Activated naive CD4-positive, alpha-beta T cell treated with anti-CD3 and anti-CD28 coated beads, Interleukin-2, amount 10 ng/mL, durations not matched to agents 7 days and 5 days (primary cell): ENCODE measurements at places on chromosomes 2 and 18.

- DNase-seq, result no peak
Observed at GRCh38 chr2:210299866-210300373, 15.1 kb downstream of the MYL1 start.

GRCh38 chr2:201975434-201975833 lies 58.2 kb upstream of the FZD7 start:
- no peak for DNase-seq

DNA sequence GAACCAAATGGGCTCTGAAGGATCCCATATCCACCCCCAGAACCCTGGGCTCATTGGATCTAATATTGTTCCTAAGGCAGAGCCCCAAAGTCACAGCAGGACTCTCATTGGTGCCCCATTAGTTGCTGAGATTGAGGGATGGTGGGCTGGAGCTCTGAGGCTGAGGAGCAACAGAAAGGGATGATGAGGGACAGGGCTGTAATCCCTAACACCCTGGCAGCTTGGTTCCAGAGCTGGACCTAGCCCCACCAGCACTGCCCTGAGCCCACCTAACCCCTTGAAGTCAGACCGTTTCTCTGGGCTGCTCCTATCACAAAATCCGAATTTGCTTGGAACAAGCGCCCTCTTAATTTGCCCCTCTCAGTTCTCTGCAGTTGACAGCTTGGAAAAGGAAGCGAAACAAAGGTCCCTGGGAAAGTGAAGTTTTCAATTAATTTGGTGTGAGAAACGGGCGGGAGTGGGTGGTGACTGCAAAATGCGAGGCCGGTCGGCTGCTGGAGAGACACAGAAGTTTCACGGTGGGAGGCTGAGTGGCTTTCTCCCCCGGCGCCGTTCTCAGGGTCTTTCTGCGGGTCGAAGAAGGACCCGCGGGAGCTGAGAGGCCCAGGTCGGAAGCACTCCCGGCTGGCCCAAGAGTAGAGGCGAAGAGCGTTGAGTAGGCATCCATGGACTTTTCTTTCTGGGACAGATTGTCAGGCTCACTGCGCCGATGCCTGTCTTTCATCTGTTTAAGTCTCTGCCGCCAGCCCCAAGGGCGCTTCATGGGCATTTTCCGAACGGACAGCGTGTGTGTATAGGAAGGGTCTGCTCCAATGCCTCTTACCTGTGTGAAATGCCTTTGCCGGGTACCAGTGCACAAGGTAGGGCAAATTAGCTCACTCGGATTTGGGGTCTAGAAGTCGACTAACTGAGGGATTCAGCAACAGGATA lies 927 bp upstream of the HOXD13 start:
- DNase-seq, result no peak

- peak; percentile 24 for DNase-seq
Observed at GRCh38 chr2:222656526-222657446, 894 bp upstream of the FARSB start.

DNA sequence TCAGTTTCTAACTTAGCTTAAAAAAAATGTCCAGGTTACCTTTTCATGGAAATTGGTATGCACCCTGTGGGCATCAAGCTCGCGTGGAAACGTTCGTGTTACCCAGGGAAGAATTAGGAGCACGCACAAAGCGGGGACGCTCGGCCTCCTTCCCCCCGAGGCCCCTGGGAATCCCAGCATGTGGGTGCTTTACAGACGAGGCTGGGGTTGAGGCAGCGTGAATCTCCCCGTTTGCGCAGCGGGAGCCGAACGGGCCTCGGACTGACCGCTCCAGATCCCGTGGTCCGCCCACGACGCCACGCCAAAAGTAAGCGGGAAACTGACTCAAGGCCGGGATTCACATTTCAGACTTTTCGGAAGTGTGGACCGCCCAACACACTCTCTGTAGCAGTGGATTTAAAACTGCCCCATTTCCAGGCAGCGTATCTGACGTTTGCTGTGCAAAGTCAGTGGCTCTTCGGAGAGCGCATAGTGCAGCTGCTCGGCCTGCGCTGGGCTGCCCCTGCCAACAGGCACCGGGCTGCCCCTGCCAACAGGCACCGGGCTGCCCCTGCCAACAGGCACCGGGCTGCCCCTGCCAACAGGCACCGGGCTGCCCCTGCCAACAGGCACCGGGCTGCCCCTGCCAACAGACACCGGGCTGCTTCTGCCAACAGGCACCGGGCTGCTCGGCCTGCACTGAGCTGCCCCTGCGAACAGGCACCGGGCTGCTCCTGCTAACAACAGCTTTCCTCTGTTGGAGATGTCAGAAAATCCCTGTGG lies 49.7 kb downstream of the SH3YL1 start:
- no peak for DNase-seq

DNA sequence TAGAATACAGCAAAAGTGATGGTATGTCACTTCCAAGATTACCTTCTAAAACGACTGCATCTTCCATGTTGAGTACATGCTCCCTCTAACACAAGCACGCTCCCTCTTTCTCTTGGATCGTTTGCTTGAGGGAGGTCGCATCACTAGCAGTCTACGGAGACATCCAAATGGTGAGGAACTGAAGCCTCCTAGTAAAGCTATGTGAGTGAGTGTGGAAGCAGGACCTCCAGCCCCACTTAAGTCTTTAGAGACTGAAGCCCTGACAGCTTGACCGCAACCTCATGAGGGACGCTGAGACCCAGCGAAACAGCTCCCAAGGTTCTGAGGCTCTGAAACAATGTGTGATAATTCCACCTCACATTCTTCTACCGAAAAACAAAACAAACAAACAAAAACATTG lies 486.7 kb upstream of the GCFC2 start:
- DNase-seq, result no peak

- no peak for DNase-seq
Observed at GRCh38 chr18:45213040-45213333, 402.3 kb upstream of the SLC14A2 start.

DNA sequence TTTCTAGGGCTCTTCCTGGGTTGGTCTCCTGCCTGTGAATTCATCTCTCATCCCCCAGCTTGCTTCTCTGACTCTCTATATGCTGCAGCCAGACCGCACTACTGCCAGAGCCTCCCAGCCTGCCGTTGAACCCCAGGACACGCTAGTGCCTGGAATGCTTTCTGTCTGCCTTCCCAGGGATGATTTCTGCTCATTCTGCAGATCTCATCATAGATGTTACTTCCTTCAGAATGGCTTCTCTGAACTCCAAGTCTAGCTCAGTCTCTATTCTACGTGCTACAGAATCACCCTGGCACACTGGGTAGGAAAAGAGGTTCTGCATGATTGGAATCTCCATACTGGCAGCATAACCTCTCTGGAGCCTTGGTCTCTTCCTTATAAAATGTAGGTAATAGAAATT lies 94.8 kb upstream of the RAB12 start:
- no peak for DNase-seq

GRCh38 chr2:105856581-105856980 lies 111.9 kb downstream of the NCK2 start:
- no peak for DNase-seq

GRCh38 chr18:50432915-50433314 lies 58.1 kb downstream of the SKA1 start:
- DNase-seq, result no peak

DNA sequence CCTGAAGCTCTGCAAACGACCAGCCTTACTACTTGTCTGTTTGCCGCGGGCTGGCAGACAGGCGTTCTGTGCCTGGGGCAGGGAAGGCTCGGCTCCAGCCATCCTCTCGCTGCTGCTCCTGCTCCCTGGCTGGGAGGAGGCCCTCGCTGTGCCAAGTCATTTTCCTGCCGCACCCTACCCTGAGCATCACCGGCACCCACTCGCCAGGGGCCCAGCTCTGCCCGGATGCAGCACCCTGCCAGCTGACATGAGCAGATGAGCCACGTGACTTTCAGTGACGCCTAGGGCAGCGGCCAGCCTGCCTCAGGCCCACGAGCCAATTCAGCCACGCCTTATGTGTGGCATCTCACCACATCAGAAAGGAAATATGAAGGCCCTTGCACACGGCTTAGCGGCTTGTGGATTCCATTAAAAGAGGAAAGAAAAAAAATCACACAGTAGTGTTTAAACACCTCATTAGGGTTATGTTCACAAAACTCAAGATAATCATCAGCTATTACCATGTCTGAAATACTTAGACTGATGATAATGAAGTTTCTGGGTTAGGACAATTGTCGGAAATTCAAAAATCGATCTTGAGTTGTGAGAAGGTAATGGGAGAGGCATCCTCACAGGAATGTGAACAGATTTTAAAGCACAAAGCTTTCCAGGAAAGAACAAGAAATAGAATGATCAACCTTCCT lies 250.5 kb downstream of the TWIST2 start:
- no peak for DNase-seq

DNA sequence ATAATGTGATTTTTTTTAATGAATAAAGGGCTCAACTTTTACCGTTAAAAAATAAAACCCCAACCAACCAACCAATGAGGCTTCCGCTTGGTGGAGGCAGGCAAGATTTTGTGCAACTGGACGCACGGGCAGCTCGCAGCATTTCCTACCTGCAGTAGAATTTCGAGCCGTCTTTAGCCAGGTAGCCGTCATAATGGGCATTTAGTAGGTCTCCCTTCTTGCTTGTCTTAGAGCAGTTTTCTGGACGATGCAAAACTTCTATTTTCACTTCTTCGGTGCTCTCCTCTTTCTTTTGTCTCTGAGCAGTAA lies 316 bp downstream of the FKBP7 start:
- peak; percentile 26 for DNase-seq

GRCh38 chr2:12051831-12052230 lies 305.4 kb downstream of the LPIN1 start:
- no peak for DNase-seq

DNA sequence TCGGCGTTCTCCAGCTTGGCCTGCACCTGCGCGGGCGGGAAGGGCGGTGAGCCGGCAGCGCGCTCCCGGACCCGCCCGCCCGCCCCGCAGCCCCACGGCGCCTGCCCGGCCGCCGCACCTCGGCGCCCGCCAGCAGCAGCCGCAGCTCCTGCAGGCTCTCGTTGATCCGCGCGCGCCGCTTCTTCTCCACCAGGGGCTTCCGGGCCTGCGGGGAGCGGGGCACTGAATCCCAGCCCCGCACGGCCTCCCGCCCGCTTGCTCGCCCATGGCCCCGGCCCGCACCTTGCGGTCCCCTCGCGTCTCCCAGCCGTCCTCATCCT lies 335 bp downstream of the HES6 start:
- no peak for DNase-seq

- no peak for DNase-seq
Observed at GRCh38 chr18:57430079-57431001, 4.8 kb upstream of the ONECUT2 start.
